ENCODE measurements at places on chromosomes 4 and X. TPM values are rescaled to one million over a fixed set of nuclear protein-coding genes. Genes with fewer than 3 reads are reported as not detected.

PDZD4 gene
- 0.50 TPM for total RNA-seq

SPANXC gene
- not detected for total RNA-seq

LGI2 gene
- total RNA-seq, result not detected

SSX4 gene
- total RNA-seq, result not detected

SMIM10L2A gene
- 0.17 TPM for total RNA-seq

GAGE1 gene
- not detected for total RNA-seq
